Testis (tissue), 5 donors: ENCODE measurements at places on chromosomes 13 and 19. TPM values are rescaled to one million over a fixed set of nuclear protein-coding genes. Genes with fewer than 3 reads are reported as not detected.

The ZNF665 gene
- total RNA-seq = 11.7 TPM

The PTPRH gene
- 6.0 TPM for total RNA-seq

The MAP4K1 gene
- total RNA-seq = 2.8 TPM

The URAD gene
- total RNA-seq = 1.6 TPM

The CYP2A6 gene
- total RNA-seq = not detected

The ZNF417 gene
- total RNA-seq = 20.2 TPM

The ERICH6B gene
- 2.4 TPM for total RNA-seq
